ENCODE measurements at places on chromosomes 6 and 20.

- no peak for DNase-seq
Observed at GRCh38 chr20:891058-891705, 25.0 kb downstream of the ANGPT4 start.

GRCh38 chr6:12051861-12052368 is 39.8 kb downstream of the HIVEP1 start:
- DNase-seq = no peak

DNA sequence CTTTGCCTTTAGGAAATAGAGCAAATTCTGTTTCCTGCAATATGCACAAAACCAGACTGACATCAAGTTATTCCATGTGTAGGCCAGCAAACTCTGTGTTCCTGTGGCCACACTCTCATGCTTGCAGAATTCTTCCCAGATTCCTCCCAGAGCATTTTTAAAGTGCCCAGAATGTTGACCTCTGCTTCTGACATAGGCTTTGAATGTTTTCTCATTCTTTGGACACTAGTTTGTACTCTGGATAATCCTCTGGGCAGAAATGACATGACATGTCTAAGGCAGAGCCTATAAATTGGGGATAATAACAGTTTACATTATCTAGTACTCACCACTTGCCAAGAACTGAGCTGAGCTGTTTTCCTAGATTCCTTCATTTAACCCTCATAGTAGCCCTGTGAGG is 9.2 kb upstream of the EFHC1 start:
- DNase-seq = no peak

GRCh38 chr6:143337201-143337949 is 113.1 kb downstream of the ADAT2 start:
- no peak for DNase-seq

DNA sequence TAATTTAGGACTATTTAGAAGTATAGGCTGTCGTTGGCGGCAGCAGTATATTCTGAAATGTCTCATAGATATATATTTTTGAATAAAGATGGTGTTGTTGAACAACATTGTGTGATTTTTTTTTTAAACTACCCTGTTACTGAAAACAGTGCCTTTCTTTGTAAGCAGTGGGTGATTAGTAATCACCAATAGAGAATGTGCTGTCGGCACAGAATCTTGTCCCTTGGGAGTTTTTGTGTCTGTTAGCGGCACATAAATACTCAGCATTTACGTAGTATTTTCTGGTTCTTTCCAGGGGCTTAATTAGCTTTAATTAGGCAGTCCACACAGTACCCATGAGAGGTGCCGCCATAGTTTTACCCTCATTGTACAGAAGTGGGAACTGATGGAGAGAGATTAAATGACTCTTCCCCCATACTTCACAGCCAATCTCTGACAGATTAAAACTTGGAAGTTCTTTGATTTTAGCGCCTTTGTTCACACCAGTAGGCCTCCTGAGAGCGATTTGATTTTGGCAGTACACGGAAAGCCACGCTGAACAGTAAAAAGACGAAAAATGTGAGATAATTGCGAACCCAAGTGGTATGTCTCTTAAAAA is 58.8 kb downstream of the RPRD1B start:
- DNase-seq = no peak

- DNase-seq = no peak
Observed at GRCh38 chr20:45052698-45053429, 48.1 kb downstream of the KCNS1 start.

DNA sequence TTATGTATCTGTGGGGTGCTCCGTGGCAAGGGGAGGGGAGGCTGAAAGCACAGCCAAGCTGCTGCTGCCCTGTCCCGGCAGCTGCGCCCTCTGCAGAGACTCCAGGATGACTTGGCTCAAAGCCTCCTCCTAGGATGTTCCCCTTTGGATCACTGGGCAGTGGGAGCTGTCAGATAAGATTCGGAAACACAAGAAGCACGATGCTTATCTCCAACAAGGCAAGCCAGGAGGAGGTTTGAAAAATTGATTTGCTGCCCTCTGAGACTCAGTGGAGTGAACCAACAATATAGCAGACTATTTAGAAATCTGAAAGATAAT is 776.4 kb downstream of the C6orf118 start:
- no peak for DNase-seq

GRCh38 chr6:15549371-15549770 is 113.5 kb downstream of the DTNBP1 start:
- DNase-seq = no peak

- no peak for DNase-seq
Observed at GRCh38 chr6:142763205-142763604, 181.8 kb downstream of the HIVEP2 start.

DNA sequence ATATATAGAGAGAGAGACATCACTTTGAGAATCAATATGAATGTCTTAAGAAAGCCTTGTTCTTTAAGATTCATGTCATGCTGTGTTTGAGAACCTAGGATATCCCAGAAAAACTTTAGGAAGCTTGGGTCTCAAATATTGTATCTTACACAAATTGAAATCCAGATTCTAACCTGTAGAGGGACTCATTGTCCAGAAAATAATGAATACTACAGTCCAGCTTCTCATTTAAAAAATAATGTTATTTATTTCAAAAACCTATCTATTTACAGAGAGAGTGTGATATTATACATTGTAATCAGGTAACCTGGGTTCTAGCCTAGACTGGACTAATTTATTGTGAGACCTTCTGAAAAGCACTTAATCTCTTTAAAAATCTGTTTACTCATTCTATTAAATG is 4.2 kb downstream of the RFX6 start:
- DNase-seq = no peak

- DNase-seq = no peak
Observed at GRCh38 chr20:14721926-14722452, 384.6 kb upstream of the FLRT3 start.

DNA sequence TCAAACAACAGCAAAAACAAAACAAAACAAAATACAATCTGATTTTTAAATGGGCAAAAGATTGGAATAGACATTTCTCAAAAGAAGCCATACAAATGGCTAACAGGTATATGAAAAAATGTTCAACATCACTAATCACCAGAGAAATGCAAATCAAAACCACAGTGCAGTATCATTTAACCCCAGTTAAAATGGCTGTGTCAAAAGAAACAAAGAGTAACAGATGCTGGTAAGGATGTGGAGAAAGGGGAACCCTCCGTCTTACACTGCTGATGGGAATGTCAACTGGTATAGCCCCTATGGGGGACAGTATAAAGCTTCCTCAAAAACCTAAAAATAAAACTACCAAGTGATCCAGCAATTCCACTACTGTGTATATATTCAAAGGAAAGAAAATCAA is 10.9 kb upstream of the NELFCD start:
- no peak for DNase-seq

GRCh38 chr6:17033746-17034145 is 68.1 kb upstream of the STMND1 start:
- DNase-seq = no peak

GRCh38 chr6:41706876-41707564 is 28.4 kb downstream of the TFEB start:
- DNase-seq = peak; percentile 53

GRCh38 chr6:5072440-5072839 is 12.7 kb upstream of the PPP1R3G start:
- DNase-seq = no peak

- DNase-seq = no peak
Observed at GRCh38 chr6:12354499-12354898, 64.3 kb downstream of the EDN1 start.

DNA sequence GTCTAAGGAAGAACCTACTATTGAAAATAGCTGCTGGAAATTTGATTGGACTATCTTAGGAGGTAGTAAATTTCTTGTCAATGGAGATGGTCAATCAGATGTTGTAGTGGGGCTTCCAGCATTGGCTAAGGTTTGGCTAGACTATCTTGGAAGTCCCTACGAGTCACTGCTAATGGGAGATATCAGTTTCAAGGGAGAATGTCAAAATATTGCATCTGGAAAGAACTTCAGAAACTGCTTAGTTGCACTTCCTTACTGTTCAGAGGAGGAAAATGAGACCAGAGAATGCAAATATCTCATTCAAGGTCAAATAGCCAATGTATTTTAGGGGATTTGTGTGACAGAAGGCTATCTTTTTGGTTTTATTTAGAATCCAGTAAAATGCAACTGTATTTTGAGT is 53.5 kb upstream of the CCN2 start:
- no peak for DNase-seq

DNA sequence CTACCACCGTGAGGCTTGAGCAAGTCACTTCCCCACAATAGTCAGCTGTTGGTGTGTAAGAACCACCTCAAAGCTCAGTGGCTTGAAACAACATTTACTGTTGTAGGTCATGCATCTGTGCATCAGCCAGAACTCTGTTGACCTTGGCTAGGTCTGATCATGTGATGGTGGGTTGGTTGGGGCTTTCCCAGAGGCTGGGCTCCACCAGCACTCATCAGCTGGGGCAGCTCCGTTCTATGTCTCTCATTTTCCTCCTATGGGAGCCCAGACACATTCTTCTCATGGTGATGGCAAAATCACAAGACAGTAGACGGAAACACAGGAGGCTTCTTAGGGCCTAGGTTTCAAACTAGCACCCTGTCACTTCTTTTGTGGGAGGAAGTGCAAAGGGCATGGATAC is 42.8 kb upstream of the PSMF1 start:
- no peak for DNase-seq

- DNase-seq = no peak
Observed at GRCh38 chr6:149723771-149724417, 6.0 kb upstream of the LATS1 start.

DNA sequence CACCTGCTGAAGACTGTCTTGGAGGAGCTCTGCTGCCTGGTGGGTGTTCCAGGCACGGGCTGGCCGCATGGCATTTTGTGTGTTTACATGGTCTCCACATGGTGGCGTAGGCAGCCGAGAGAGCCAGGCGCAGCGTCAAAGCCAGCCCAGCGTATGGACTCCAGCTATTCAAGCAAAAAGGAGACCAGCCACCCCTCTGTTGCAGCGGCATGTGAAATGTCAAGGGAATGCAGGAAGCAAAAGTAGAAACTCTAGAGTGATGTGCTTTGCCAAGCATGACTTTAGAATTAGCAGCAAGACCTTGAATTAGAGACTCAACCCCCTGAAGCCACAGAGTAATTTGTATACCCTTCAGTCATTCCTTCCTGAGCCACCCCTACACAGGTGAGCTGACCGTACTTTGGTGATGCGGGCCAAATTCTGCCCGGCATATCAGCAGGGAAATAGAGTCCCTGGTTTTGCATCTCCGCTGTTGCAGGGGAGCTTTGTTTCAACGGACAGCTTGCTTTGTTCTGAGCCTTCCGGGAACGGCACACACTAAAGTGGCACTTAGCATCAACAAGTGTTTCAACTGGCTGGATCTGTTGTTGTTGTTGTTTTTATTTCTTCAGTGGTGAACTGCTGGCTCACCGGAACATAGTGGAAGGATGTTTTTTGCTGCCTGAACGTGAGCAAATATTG is 48.5 kb downstream of the FNDC1 start:
- DNase-seq = peak; percentile 4

- no peak for DNase-seq
Observed at GRCh38 chr6:126039284-126039683, 52.9 kb downstream of the TRMT11 start.

GRCh38 chr6:135938576-135939207 is 87.2 kb downstream of the PDE7B start:
- DNase-seq = no peak

- no peak for DNase-seq
Observed at GRCh38 chr6:111114482-111114881, 27.2 kb downstream of the SLC16A10 start.

DNA sequence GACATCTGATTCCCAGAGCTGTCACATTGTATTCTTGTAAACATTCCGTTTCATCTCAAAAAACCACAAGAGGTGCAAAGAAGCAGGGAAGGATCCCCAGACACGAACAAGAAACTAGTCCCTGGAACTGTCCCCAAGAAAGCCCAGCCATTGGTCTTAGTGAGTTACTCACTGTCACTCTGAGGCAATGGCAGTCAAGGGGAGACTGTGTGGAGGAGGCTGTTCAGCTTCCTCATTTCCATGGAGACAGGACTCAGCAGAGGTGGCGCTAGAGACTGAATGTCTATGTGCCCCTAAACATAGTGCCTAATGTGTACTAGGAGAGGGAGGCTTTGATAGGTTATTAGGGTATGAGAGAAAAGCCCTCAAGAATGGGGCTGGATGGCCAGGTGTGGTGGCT is 11.1 kb downstream of the ULBP1 start:
- DNase-seq = no peak

- DNase-seq = no peak
Observed at GRCh38 chr20:18705490-18705889, 108.1 kb upstream of the SCP2D1 start.

DNA sequence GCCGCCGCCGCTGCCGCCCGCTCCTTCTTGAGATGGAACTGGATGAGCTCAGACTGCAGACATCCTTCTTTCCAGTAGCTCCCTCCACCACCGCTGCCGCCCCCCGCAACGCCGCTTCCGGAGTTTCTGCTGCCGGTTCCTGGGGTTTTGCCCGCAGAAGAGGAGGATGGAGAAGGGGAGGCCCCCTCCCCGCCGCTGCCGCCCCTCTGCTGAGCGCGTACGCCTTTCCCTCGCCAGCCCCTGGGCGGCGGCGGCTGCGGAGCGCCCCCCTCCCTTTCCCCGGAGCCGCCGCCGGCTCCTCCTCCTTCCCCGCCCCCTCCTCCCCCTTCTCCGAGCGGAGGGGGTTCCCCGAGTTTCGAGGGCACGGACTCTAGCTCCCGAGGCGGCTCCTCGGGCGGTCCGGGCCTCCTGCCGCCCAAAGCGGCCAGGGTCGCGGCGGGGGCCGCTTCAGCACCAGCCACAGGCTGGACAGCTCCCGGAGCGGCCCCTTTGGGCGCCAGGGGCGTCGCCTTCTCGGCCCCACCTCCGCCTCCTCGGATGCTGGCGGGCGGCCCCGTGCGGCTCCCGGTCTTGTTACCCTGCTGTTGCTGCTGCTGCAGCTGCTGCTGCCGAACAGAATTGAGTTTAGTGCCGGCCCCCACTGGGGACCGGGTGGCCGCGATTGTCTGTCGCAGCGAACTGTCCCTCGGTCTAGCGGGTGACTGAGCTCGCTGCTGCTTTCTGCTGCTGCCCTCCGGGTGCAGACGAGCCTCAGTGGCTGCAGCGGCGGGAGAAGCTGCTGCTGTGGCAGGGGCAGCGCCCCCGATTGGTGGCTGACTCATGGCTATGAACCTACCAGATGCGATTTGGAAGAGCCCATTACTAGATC is 3.1 kb downstream of the MTCL3 start:
- peak; percentile 86 for DNase-seq

- no peak for DNase-seq
Observed at GRCh38 chr6:11814819-11815218, 36.2 kb upstream of the ADTRP start.

DNA sequence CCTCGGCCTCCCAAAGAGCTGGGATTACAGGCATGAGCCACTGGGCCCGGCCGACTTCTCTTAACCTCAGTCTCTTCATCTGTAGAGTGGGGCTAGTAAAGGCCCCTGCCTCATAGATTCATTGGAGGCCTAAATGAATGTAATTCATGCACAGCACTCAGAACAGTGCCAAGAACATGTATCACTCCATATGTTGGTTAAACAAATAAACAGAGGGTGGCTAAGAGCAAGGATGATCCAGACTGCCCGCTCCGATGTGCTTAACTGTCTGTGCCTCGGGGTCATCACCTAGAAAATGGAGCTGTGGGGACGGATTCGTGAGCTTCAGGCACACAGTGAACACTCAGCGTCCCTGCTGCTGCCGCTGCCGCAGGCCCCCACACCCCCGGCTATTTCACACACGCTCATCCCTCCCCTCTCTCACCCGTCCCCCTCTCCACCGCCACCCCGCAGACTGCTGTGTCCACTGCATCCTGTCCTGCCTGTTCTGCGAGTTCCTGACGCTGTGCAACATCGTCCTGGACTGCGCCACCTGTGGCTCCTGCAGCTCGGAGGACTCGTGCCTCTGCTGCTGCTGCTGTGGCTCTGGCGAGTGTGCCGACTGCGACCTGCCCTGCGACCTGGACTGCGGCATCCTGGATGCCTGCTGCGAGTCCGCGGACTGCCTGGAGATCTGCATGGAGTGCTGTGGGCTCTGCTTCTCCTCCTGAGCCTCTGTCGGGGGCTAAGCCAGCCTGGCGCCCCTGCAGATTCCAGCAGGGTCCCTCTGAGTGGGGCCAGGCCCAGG is 14.8 kb downstream of the MDFI start:
- DNase-seq = no peak
